ENCODE measurements at places on chromosomes 13 and 19. TPM values are rescaled to one million over a fixed set of nuclear protein-coding genes. Genes with fewer than 3 reads are reported as not detected.

Gene C19orf67
- total RNA-seq = not detected

Gene C13orf42
- not detected for total RNA-seq

DNA sequence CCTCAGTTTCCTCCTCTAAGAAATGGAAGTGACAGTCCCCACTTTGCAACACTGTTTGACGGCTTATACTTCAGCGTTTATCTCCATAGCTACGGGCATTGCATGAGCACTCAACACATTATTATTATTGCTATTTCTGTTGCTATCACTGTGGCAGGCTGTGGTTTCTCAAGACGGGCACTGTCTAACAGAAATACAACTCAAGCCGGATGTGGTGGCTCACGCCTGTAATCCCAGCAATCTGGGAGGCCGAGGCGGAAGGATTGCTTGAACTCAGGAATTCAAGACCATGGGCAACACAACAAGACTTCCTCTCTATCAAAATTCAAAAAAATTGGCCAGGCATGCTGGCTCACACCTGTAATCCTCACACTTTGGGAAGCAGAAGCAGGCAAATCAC is 4.9 kb upstream of the ZSWIM4 start:
- DNase-seq = no peak

DNA sequence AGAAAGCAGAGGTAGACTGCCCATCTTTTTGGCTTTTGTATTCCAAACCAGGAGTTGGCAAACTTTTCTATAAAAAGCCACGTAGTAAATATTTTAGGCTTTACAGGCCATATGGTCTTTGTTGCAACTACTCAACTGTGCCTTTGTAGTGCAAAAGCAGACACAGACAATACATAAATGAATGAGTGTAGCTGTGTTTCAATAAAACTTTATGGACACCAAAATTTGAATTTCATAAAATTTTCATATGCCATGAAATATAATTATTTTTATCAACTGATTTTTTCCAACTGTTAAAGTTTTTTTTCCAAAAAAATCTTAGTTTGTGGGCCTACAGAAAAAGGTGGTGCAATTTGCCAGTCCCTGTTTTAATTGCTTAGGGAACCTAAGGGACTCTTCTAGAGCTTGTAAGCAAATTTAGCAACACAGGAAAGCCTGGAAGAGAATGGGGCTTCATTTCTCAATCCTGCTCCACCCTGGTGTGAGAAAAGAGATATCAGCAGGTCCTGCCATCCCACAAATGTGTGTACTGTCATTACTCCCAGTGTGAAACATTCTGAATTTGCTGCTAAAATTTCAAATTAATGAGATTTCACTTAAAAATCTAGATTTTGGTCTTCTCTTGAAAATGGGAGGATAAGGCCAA is 194.2 kb downstream of the RGCC start:
- no peak for DNase-seq

DNA sequence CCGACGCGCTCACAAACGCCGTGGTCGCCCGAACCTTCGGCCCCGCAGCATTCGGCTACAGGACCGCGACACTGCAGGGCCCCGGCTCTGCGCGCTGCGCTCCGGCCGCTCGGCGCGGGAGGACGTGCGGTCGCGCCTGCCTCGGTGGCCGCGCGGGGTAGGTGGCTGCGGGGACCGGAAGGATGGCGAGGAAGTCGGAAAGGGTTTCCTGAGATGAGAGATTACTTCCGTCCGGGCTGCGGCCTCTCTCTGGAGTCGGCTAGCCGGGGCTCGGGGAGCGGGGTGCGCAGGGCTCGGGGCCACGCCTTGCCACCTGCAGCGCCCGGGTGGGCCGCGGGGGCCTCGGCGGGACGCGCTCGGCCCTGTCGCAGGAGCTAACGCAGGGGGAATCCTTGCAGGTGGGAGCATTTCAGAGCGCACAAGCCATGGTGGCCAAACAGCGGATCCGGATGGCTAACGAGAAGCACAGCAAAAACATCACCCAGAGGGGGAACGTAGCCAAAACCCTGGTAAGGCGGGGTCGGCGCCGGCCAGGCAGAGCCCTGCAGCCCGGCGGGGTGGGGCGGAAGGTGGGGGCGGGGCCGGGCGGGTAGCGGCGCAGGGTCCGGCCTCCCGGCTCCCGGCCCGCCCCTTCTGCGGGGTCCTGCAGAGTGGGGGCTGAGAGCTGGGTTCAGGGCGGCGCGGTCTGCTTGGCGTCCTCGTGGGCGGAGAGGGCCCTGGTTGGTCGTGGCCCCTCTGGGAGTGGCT is at the start of gene SERP2:
Gene SERP2 (plus strand): TSS at position 224 of the 747 bp plus-strand sequence. CDS start 202 bp downstream, at position 426.
- no peak for DNase-seq

GRCh38 chr13:36258831-36259230 is 38.8 kb downstream of the CCDC169 start:
- no peak for DNase-seq

GRCh38 chr13:40197936-40198595 is 468.4 kb downstream of the FOXO1 start:
- no peak for DNase-seq

Gene LILRA2
- not detected for total RNA-seq

DNA sequence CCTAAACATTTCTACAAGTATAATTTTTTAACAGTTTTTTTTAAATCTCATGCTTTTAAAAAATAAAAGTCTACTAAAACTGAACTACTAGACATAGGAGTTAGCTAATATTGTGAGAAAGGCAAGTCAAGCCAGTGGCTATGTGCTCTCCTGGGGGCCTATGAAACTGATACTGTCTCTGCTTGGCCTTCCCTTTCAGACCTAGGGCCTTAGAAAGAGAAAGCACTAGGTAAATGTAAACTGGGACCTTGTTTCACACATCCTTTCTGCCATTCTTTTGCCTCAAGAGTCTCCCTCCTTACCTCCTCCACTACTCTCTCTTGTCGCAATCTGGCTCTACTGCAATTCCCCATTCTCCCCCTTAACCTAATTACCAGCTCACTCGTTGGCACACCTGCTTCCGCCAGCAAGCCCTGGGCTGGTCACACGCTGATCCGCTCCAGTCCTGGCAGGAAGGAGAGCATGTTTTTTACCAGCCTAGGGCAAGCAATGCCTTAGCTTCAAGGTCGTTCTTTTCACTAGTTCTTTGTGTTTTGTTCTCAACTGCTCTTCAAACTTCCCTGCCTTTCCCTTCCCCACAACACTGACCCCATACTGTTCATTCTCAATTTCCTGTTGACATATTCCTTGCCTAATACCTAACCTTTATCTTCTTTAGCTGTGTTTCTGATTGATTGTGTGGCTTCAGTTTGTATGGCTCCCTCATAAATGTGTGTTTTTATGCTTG is 23.1 kb downstream of the TBC1D4 start:
- DNase-seq = no peak

DNA sequence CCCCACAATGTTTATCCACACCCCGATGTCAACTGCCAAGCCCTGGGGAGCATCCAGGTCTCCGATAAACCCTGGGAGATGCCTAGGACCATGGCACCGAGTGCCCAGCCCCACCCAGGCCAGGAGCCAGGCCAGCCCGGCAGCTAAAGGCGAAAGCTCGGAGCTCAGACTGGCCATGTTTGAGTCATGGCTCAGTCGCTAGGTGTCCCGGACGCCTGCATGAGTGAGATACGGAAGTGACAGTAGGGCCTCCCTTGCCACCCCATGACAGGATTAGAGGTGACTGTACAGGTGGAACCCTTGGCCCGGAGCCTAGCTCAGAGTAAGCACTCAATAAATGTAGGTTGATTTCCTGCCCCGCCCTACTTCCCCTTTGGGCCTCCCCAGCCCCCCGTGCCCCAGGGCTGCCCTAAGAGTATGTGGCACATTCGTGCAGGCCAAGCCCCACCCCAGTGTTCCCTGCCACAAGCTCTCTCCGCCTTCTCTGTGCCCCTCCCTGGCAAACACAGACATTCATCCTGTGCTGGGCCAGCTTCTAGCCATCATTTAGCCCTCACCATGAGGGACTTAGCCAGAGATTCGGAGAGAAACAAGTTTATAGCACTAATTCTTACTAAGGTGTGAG is 5.8 kb upstream of the TPM4 start:
- DNase-seq = no peak

DNA sequence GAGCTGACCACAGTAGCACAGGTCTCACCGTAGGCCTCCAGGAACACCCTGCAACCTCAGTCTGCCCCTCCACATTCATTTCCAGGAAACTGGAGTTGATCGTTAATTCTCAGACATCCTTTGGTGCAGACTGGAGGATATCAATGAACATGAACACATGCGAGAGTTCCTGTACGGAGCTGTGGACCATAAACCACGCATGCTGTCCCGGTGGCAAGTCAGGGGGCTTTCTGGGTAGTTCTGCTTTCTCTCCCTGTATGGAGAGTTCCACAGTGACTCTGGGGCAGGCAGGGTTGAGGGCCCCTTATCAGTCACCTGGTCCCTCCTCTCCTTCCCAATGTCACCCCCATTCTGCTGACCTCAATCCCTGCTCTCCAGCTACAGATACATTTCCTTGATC is 55.5 kb upstream of the URI1 start:
- no peak for DNase-seq

GRCh38 chr19:49932731-49933131 is 3.4 kb upstream of the NUP62 start:
- no peak for DNase-seq

GRCh38 chr19:28493884-28494283 is 719.1 kb downstream of the UQCRFS1 start:
- DNase-seq = no peak

Gene OR7D2
- total RNA-seq = 1.3 TPM

DNA sequence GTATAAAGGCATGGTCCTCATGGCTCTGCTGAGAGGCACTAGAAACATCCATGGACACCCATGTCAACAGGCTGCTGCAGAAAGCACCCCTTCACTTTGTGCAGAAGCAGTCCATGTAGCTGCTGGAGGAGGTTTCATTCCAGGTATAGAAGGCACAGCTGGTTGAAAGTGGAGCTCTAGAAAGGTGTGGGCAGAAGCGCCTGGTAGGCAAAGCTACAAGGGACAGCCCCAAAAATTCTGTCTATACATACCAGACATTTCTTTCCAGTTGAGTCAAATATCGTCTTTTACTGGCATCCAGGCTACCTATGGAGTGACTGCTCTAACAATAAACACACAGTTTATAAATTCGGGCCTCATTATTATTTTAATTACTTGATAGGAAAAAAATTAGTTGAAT is 129.3 kb downstream of the ENOX1 start:
- DNase-seq = no peak

DNA sequence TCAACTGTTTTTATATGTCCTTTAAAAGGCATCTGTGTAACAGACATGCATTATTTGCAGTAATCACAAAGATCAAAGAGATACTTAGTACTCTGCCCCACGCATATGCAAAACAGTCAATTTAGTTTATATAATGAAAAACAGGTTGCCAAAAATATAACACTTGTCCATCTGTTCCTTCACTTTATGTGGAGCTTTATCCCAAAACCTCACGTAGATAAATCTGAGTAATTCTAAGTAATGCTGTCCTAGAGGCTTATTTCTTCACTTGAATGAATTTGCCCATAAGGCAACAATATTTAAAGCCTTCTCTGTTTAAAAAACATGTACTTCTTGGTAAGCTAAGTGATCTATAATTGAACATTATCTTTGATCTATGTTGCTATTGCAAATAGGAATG is 20.3 kb upstream of the SLITRK6 start:
- no peak for DNase-seq

DNA sequence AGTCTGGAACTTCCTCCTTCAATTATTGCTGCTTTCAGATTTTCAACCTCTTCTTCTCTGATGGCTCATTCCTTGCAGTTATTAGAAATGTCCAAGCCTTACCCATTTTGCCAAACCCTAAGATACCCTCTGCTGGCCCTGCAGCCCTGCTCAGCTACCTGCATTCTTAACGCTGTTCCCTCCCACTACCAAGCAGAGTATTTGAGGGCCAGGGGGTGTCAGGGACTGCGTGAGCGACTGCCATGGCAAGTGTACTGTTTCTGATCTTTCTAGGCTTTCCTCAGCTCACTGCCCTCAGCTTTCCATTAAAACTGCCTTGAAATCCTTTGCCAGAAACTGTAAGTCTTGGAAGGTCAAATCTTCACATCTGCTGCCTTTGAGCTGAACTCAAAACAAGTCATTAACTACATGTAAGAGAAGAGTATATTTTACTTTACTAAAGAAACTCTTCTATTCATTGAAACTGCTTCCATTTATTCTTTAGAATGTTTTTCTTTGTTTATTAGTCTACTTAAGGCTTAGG is 41.0 kb downstream of the HS6ST3 start:
- DNase-seq = no peak

DNA sequence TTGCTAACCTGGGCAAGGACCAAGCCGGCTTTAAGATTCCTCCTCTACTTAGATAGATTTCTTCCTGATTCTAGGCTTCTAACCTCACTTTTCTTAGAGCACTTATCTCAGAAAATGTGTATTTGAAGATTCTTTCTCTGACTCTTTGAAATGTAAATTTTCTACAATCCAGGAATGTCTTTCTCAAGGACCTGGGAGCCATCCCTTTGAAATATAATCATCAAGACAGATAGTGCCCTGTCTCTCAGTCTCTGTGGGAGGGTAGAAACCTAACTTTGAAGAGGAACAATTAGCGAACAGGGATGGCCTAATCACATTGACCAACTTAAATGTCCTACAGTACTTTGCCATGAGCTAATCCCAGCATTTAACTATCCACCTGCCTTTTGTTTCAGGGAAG is 1646.0 kb downstream of the PCDH9 start:
- DNase-seq = no peak

Gene METTL21C
- total RNA-seq = not detected

GRCh38 chr19:367561-367960 is 23.0 kb upstream of the MIER2 start:
- no peak for DNase-seq

DNA sequence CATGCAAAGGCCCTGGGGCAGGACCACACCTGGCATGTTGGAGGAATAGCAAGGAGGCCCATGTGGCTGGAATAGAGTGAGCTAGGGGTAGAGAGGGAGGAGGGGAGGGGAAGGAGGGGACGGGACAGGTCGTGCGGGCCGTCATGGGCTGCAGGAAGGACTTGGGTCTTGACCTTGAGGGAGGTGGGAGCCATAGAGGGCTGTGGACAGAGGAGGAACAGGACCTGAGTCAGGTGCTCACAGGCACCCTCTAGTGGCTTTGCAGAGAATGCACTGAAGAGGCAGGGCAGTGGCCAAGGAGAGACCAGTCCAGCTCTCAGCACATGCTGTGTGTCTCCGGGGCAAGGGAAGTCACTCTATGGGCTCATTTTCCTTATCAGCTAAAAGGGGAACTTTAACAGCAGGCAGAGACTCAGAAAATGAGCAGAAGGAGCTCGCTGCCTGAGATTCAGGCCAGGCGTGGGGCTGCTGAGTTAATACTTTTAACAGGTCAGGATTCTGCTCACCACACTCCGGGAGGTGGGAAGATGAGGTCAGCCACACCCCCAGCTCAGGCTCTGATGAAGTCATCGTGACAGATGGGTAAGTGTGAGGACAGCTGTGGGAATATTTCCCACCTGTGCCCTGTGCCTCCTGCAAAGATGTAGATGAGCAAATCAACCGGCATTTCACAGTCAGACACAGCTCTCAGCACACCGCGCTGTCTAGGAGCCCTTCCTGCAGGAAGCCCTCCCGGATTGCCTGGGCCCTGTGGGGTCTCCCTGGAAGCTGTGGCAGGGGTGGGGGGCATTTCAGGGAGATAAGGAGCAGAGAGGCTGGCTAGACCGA is 6.0 kb upstream of the TNFAIP8L1 start:
- DNase-seq = no peak

GRCh38 chr19:38869836-38870607 is 8.1 kb downstream of the RINL start:
- DNase-seq = peak; percentile 82

Gene ZNF579
- total RNA-seq = 23.9 TPM
